OCI-M1 (cell line): ENCODE measurements at places on chromosomes 2 and 18.
A peak's percentile ranks its signal among the peaks of the same experiment; 100 is the strongest.

GRCh38 chr18:41693008-41693407, 262.0 kb upstream of the PIK3C3 start:
- no peak for DNase-seq

GRCh38 chr2:156038021-156038420, 294.5 kb downstream of the NR4A2 start:
- no peak for DNase-seq

- DNase-seq: no peak
These were observed 25.2 kb upstream of the TAF1B start for GRCh38 chr2:9818097-9818496.

DNA sequence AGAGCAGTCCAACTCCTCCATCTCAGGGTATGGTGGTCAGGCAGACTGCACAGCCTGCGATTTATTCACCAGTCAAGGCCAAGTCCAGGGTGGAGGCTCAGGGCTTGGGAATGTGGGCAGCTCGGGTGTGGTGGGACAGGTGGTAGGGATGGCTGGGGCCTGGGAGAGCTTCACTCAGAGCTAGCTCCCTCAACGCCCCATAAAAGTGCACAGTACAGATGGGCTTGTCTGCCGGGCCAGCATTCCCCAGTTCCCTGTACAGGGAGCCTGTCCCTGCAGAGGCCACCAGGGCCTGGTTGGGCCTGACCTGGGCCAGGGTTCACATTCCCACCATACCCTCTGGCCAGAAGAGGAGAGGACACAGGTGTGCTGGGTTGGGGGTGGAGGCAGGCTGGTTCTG, 49.2 kb upstream of the OTOS start:
- no peak for DNase-seq

DNA sequence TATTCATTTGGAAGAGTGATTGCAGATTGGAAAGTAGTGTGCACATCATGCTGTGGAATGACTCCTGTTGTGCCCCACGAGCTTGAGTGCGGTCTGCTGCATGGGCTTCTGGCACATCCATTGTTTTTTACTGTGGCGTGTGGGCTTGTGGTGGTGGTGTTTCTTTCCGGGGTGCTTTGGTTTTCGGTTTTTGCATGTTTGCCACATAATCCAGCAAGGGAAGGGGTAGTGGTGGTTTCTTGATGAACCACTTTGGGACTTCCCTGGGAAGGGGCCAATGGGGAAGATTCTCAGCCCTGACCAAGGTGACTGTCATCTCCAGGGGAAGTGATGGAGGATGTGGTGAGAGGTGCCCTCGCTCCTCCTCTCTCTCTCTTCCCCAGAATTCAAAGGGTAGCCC, 57.0 kb downstream of the COA5 start:
- DNase-seq: no peak

DNA sequence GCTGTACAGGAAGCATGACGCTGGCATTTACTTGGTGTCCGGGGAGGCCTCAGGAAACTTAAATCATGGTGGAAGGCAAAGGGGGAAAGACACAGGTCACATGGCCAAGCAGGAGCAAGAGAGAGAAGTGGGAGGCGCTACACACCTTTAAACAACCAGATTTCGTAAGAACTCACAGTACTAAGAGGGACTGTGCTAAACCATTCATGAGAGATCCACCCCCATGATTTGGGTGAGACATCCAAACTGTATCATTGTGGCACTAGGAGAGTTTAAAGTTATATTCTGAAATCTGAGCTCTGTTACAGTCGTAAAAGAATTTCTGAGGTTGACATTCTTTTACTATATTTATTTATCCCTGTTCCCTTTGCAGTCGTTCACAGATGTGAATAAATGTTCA, 116.6 kb downstream of the ICA1L start:
- DNase-seq: no peak

GRCh38 chr2:196075196-196075595, 6.6 kb upstream of the DNAH7 start:
- no peak for DNase-seq

DNA sequence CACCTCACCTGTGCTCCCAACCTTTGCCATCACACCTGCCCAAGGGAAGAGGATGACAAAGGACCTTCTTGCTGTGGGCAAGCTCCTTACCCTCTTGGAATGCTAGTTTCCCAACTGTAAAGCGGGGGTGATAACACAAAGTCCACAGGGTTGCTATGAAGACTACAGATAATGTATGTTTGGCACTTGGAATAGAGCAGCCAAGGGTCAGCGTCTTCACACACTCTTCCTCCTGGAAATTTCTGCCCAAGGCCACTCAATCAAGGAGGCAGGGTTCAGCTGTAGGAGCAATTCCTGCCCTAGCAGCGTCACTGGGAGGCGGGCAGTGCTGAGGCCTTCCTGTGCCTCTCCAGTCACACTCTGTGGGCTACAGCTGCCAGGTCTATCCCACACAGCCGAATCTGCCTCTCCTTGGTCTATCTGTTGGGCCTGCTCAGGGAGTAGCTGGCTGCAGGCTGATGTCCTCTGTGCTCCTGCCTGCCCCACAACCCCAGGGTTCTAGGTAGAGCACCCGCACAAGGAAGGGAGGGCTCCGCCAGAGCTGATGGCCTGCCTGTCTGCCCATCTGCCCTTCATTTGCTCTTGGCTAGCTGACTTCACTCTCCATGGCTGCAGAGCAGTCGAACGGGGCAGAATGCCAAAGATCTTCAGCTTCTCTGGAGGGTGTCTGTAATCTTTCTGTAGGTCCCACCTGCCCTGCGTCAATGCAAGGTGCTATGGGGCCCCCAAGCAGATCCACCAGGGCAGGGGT, 91.9 kb downstream of the MRO start:
- DNase-seq: no peak

GRCh38 chr2:131431336-131431735, 44.6 kb upstream of the TUBA3D start:
- DNase-seq: no peak

DNA sequence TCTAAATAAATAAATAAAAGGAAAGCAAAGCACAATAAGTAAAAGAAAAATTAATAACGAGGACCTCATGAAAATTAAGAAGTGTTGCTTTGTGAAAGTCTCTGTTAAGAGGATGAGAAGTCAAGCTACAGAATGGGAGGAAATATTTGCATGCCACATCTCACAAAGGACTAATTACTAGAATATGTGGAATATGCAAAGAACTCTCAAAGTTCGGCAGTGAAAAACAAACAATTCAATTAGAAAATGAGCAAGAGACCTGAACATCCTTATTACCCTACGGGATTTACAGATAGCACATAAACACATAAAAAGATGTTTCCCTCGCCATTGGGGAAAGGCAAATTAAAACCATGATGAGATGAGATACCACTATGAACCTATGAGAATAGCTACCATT, 23.3 kb downstream of the CYP26B1 start:
- no peak for DNase-seq

DNA sequence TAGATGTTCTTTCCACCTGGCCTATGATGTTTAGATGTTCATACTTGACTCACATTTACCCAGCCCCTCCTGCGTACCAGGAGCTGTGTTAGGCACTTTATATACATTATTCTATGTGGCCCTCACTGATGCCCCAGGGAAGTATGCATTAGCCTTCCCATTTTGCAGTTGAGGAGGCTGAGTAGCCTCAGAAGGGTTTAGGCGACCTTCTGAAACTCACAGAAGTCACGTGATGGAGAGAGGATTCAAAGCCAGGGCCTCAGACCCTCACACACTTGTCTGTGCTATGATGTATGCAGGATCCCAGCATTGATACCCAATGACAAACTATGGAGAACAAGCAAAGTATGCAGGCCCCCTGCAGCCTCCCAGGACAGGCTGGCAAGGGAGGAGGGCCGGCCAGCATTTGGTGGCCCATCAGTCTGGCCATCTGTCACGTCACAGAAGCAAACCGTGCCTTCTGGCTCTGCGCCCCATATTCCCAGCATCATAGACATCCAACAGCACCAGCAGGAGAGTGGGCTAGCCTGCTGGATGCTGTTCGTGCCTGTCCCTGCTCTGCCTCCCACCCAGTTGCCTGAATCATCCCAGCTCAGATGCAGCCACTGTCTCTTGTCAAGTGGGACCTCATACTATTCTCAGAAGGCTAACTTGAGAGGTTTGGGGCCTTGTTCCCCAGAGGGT, 33.6 kb downstream of the EHD3 start:
- DNase-seq: no peak

- DNase-seq: peak; percentile 83
These were observed 86.0 kb downstream of the OSBPL6 start for GRCh38 chr2:178280244-178280852.

DNA sequence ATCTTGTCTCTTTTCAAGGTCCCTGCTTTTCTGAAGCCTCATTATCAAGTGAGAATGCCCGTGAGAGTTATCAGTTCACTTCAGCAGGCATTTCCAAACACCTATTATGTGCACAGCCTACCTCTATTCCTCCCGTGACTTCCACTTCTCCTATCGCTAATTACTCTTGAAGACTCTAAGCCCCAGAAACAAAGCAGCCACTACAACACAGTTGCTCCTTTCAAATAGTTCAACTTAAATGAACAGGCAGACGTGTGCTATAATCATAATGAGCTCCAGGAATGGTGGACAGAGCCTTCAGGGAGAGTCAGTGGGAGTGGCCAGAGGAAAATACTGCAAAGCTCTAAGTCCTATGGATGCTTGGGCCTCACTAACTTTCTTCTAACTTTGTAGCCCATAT, 159.0 kb downstream of the RDH14 start:
- no peak for DNase-seq

- DNase-seq: peak; percentile 19
These were observed 45.7 kb downstream of the APOB start for GRCh38 chr2:20997953-20998722.
